ENCODE measurements at places on chromosomes 7 and 10. TPM values are rescaled to one million over a fixed set of nuclear protein-coding genes. Genes with fewer than 3 reads are reported as not detected.

DNA sequence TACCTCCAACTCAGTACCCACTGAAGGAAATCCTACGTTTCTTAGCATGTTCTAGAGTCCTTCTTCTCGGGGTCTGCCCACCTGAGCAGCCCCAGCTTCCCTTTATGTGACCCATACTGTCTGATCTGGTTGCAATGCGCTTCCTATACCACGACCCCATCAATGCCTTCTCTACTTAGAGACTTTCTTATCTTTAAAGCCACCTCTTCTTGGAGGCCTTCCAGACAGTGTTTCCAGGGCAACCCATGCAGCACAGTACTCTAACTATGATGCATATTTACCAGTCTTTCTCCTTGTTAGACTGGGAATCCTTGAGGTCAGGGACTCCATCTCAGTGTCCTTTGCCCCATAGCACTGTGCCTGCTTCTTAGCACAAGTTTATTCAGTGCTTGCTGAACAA, 54.5 kb upstream of the SLF2 start:
- no peak for DNase-seq

- no peak for DNase-seq
These were observed 6.4 kb upstream of the MYL10 start for GRCh38 chr7:101635484-101635883.

DNA sequence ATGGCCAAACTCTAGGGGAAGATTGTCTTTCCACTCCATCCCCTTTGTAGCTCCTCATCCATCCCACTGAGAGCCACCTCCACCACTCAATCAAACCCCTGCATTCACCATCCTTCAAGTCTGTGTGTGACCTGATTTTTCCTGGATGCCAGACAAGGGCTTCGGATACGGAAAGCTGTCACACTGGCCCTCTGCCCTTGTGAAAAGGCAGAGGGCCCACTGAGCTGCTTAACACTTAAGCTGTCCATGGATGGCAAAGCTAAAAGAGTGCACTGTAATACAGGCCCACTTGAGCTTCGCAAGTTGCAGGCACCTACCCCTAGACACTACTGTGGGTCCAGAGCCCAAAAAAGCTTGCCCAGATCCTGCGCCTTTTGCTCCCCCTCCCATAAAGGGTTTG, 237.2 kb downstream of the MAGI2 start:
- no peak for DNase-seq

- no peak for DNase-seq
These were observed 62.1 kb upstream of the PRKAR2B start for GRCh38 chr7:106982415-106982814.

The CARD11 gene
- 4.8 TPM for total RNA-seq

The H2BK1 gene
- total RNA-seq, result not detected

The PIK3CG gene
- 9.3 TPM for total RNA-seq

DNA sequence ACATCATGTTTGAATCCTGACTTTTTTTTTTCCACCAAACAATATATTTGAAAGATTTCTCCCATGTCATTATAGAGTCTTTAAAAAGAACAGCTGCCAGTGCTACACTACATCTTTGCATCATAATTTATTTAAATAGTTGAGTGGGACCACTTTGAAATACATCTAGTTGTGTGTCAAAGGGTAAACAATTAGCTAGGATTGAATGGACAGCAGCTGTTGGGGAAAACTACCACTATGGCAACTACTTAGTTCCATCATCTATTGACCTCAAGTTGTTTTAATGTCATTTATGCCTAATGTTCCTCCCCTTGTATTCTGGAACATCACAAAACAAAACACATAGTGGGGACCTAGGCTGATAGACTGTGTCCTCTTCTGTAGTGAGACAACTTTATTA, 985.1 kb downstream of the SORCS1 start:
- DNase-seq, result no peak

The CLCN1 gene
- not detected for total RNA-seq

GRCh38 chr10:36721871-36722270, 403.5 kb upstream of the ANKRD30A start:
- DNase-seq, result no peak

The SLC26A5 gene
- not detected for total RNA-seq
